Right renal cortex interstitium (tissue), 3 donors: ENCODE measurements at places on chromosomes 3 and 15. TPM values are rescaled to one million over a fixed set of nuclear protein-coding genes. Genes with fewer than 3 reads are reported as not detected.

The GOLGA8S gene
- 0.90 TPM for polyA plus RNA-seq

The SLC28A1 gene
- polyA plus RNA-seq: 5.3 TPM

The SNRPA1 gene
- polyA plus RNA-seq: 63.6 TPM

The AHSG gene
- 0.69 TPM for polyA plus RNA-seq

The C15orf62 gene
- polyA plus RNA-seq: 1.7 TPM

The CD200R1 gene
- 1.2 TPM for polyA plus RNA-seq

The CILP gene
- 3.3 TPM for polyA plus RNA-seq

DNA sequence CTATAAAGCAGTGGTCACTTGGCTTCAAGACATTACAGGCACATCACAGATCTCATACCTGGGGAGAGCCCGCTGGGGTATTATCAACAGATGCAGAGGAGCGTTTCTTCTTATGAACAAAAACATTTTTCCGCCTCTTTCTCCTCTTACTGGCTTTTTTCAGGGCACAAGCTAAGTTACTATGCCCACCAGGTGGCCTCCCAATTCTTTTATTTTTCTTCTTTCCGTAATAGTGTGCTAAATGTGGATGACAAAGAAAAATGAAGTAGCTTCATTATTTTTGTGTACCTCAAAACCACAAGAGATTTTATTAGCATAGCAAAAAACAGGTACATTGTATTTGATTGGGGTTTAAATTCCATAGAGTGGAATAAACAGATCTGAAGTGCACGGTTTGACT, 10.1 kb upstream of the STIMATE start:
- no peak for DNase-seq

DNA sequence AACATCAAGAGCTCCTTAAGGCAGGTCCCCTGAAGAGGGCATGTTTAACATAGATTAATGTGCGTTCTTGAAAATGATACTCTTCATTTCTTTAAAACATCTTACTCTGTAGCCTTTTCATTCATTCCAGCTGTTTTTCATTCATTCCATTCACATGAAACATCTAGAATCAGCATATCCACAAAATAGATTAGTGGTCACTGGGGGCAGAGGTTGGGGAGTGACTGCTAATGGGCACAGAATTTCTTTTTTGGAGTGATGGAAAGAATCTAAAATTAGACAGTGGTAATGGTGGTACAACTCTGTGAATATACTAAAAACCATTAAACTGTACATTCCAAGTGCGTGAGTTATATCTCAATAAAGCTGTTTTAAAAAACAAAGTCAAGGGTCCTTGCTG, 15.4 kb upstream of the CXCR6 start:
- no peak for DNase-seq

DNA sequence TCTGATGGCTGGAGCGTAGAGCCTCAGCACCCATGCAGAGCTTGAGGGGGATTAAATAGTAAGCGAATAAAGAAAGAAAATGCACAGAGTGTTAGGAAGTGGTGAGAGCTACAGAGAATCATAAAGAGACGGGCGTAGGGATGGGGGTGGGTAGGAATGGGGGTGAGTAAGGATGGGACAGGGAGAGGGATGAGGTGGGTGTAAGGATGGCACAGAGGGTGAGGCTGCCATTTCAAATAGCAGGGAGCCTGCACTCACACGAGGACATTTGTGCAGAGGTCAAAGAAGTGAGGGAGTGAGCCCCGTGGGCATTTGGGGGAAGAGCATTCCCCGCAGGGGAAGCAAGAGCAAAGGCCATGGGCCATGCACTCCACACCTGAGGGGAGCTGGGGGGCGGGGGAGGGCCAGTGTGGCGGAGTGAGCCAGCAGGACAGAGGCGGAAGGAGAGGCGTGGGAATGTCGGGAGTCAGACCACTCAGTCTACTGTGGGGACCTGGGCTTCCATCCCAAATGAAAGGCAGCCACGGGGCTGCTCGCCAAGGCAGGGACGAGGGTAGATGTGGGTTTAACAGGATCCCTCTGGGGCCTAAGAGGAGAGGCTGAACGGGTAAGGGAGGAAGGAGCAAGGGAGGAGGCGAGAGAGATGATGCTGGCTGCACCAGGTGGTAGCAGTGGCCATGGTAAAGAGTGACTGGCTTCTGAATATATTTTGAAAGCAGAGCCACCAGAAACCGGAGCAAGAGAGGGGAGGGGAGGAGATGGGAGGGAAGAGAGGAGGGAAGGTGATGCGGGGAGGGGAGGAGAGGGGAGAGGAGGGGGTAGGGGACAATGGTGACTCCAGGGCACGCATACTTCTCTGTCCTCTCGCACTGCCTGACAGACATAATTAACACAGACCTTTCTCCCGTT, 35.2 kb upstream of the SLC6A6 start:
- no peak for DNase-seq

DNA sequence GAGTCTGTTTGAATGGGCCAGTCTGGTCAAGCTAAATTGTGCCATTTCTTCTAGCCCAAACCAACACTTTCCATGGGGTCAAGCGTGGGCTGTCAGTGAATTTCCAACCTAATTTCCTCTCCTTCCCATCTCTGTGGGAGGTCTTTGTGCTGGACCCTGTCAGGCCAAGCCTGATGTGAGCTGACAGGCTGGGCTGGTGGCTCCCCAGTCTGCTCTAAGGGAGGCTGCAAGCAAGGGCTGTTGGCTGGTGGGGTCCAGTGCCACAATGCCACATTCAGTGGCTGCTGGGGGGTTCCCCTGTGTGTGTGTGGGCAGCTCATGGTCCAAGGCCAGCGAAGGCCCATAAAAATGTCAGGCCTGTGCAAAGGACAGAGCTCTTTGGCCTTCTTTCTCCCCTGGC, 216.1 kb downstream of the OPA1 start:
- DNase-seq: no peak

DNA sequence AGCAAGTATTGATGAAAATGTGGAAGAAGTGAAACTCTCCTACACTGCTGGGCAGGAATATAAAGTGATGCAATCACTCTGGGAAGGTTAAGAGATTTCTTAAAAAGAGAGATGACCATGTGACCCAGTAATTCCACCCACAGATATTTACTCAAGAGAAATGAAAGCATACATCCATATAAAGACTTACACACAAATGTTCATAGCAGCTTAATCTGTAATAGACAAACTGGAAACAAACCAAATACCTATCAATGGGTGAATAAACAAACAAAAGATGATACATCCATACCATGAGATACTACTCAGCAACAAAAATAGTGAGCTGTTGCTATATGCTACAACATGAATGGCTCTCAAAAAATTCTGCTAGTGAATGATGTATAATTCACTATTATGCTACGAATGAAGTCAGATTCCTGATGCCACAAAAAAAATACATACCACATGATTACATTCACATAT, 463.3 kb downstream of the MAGI1 start:
- DNase-seq: no peak

DNA sequence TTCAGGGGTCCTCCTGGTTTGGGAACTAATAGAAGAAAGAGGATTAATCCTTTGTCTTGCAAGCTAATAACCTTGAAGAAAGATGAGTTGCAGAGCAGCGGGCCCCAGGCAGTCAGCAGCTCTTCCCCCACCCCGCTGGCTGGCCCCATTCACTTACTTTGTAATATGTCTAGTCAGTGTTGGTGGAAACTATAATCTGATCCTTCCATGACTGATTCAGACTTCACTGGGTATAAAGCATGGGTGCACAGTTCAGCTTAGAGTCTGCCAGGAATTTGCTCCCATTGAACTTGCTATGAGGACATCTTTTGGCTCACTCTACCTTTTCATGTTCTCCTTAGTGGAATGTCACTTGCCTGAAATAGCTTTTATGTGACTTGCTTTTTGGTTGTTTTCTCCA, 117.7 kb downstream of the CCNL1 start:
- DNase-seq: no peak

DNA sequence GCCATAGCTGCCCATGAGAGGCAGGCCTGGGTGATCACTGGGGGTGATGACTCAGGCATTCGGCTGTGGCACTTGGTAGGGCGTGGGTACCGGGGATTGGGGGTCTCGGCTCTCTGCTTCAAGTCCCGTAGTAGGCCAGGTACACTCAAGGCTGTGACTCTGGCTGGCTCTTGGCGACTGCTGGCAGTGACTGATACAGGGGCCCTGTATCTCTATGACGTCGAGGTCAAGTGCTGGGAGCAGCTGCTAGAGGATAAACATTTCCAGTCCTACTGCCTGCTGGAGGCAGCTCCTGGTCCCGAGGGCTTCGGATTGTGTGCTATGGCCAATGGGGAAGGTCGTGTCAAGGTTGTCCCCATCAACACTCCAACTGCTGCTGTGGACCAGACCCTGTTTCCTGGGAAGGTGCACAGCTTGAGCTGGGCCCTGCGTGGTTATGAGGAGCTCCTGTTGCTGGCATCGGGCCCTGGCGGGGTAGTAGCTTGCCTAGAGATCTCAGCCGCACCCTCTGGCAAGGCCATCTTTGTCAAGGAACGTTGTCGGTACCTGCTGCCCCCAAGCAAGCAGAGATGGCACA, 5.3 kb downstream of the WDR6 start:
- DNase-seq: no peak

GRCh38 chr3:174247687-174248152, 611.4 kb upstream of the NAALADL2 start:
- no peak for DNase-seq

DNA sequence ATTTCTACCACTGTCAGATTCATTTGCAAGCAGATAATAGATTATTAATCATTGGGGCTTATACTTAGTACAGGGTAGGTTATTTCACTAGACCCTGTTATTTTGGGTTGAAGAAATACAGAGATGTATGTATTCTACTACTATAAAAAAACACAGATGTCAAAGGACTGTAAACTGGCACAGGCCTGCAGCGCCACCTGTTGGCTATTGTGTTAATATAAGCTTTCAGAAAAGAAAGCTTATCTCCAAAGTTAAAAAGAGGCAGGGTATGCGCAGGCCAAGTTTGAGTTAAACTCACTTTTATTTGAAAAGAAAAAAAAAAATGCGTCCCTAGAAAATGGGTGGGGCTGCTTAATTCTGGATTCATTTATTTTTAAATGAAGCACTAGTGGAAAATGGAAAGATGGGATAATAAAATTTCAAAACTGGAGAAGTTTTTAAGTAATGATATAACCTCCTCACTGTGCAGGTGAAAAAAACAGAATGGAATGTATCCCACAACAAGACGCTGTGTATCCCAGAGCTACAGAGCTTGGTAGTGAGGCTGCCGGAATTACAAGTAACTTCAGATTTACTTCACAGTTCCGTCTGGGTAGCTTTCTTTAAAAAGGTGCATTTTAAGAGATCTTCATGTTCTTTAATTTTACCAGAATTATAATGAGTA, 407.2 kb upstream of the TGFBR2 start:
- DNase-seq: peak; percentile 27

DNA sequence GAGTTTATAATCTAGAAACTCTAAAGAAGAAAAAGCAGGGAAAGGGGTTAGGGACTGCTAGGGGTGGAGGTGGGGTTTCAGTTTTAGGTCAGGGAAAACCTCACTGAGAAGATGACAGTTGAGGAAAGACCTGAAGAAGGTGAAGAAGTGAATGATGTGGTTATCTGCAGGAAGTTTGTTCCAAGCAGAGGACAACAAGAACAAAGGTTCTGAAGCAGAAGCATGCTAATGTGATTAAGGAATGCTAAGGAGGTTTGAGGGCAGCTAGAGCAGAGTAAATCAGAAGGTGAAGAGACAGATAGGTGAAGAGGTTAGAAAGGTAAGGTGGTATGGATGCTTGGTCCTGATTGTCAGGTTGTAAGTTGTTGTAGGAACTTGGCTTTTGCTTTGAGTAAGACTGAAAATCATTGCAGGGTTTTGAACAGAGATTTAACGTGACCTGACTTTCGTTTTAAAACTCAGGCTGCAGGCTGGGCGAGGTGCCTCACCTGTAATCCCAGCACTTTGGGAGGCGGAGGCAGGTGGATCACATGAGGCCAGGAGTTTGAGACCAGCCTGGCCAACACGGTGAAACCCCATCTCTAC, 8.6 kb downstream of the OXSR1 start:
- DNase-seq: no peak

- no peak for DNase-seq
Measured at GRCh38 chr3:33881156-33882064, 83.0 kb downstream of the PDCD6IP start.

DNA sequence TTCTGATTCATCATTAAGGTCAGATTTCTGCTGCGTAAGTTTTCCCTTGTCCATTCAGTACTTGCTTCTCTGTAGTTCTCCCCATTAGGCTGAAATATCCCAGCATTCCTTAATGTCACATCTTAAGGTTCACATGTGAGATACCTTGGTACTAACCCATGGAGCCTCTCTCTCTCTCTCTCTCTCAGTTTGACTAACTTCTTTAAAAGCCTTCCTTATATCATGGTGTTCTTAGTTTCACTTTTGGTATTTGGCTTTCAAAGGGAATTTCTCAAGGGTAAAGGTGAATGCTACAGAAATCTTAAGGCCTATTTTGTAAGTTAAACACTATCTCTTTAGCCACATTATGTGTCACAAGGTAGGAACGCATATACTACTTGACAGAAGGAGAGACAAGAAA, 427.3 kb upstream of the ZNF717 start:
- DNase-seq: no peak

- no peak for DNase-seq
Measured at GRCh38 chr15:43085921-43086320, 19.9 kb downstream of the UBR1 start.

DNA sequence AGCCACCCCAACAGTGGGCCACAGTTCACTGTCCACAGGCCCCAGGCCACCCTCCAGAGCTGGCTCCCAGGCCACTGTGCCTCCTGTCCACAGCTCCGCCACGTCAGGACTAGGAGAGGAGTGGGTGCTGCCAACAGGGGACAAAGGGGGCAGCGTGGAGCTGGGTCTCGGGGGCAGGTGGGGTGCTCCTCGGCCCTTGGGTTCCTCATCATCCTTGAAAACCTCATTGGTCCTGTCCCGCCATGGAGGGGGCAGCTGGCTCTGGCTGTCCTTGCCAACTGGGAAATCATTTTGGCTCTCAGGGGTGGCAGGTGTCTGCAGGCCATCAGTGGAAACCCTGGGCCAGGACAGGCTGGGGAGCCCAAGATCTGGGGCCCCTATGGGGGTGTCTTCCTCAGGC, 45.2 kb downstream of the ADAMTS7 start:
- no peak for DNase-seq

DNA sequence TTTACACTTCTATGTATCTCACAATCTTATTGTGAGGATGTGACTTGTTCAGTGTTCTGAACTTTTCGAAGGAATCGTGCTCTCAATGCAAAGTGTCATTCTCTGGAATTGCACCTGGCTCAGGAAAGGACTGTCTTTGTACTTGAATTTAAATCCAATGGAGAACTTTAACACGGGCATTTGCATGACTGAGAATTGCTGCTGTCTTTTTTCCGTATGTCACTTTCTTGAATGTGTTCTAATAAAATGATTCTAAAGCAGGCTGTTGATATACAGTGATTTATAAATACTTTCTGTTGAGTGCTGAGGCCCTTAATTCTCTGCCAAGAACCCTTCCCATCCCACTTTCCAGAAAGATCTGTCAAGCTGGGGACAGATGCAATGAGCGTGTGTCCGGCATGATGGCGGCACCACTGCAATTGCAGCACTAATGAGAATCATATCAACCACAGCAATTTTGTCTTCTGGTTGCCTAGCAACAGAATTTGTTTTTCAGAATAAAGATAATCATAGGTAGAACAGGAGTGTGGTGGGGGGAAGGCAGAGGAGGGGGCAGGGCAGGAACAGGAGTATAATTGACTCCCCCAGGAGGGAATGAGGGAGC, 210.6 kb upstream of the UMPS start:
- DNase-seq: no peak

- no peak for DNase-seq
Measured at GRCh38 chr15:88623632-88624031, 2.5 kb downstream of the AEN start.
